ENCODE measurements at places on chromosomes 4 and X.
A peak's percentile ranks its signal among the peaks of the same experiment; 100 is the strongest.

DNA sequence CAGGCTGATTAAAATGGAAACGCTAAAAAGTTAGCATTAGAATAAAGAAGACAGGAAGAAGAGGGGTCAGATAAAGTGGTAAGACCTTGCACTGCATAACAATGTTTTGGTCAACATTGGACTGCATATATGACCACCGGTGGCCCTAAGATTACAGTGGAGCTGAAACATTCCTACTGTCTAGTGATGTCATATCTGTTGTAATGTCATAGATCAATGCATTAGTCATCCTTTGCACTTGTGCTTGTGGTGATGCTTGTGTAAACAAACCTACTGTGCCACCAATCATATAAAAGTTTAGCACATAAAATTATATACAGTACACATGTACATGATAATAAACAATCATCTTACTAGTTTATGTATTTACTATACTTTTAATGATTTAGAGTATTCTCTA, 73.0 kb downstream of the TMEM165 start:
- no peak for DNase-seq

- DNase-seq = no peak
Measured at GRCh38 chrX:42491137-42491907, 286.6 kb downstream of the PPP1R2C start.

GRCh38 chr4:139514382-139515059, 41.5 kb downstream of the SETD7 start:
- DNase-seq = no peak

- DNase-seq = no peak
Measured at GRCh38 chr4:140755774-140756318, 339 bp downstream of the TBC1D9 start.

DNA sequence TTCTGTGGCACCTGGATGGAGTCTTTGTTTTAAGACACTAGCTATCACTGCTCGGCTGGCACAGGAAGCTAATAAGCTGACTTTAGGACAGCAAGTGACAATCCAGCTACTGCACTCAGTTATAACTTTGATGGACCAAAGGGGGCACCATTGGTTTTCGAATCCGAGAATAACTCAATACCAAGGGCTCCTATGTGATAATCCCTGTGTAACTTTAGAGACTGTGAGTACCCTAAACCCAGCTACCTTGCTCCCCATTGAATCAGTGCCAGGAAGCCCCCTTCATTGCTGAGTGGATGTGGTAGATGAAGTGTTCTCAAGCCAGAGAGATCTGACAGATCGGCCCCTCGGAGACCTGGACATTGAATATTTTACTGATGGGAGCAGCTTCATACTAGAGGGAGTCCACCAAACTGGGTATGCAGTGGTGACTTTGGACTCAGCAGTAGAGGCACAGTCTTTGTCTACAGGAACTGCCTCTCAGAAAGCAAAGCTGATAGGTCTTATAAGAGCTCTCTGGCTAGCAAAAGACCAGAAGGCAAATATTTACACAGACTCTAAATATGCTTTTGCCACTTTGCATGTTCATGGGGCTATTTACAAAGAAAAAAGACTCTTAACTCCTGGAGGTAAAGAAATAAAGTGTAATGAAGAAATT, 35.5 kb upstream of the UGT2B7 start:
- DNase-seq = no peak

- DNase-seq = peak; percentile 3
Measured at GRCh38 chrX:7146703-7147412, 654 bp upstream of the STS start.

GRCh38 chrX:100748108-100748507, 16.2 kb upstream of the SYTL4 start:
- DNase-seq = no peak

DNA sequence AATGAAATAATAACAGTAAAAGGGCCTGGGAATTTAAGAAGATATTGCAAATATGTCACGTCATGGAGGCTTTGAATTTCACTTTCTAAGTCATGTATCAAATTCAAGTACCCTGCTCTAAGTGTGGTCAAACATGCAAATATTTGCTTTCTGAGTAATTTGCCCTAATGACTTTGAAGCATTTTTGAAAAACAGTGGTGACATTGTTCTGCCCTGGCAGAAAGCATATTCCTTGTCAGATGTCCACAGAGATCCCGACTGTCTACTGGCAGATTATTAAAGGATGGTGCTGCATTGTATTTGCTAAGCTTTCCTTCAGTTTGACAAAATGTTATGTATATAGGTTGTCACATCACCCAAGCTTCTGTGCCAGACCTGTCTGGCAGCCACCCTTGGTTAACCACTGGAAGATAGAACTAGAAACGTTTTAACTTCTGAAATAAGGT, 92.5 kb downstream of the ANK2 start:
- DNase-seq = no peak

GRCh38 chr4:44522761-44523445, 74.3 kb upstream of the KCTD8 start:
- DNase-seq = no peak

GRCh38 chr4:155694100-155694785, 27.6 kb downstream of the GUCY1A1 start:
- no peak for DNase-seq

DNA sequence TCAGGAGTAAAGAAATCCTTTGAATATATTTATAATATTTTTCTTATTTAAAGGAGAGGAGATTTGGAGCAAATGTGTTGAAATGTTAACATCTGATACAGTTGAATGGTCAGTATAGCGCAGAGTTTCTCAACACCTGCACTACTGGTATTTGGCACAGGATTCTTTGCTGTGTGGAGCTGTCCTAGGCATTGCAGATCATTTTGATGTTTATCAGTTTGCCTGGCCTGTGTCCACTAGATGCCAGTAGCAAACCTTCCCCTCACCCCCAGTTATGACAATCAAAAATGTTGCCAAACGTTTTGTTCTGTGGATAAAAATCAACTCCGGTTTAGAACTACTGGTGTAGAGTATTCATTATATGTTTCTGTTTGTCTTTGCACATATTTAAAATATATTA, 765.3 kb upstream of the SLIT2 start:
- DNase-seq = no peak

- no peak for DNase-seq
Measured at GRCh38 chr4:99645036-99645435, 12.6 kb downstream of the C4orf54 start.

GRCh38 chr4:155587766-155588165, 78.9 kb upstream of the GUCY1A1 start:
- DNase-seq = no peak

GRCh38 chrX:31708116-31708515, 636.3 kb upstream of the FTHL17 start:
- no peak for DNase-seq

DNA sequence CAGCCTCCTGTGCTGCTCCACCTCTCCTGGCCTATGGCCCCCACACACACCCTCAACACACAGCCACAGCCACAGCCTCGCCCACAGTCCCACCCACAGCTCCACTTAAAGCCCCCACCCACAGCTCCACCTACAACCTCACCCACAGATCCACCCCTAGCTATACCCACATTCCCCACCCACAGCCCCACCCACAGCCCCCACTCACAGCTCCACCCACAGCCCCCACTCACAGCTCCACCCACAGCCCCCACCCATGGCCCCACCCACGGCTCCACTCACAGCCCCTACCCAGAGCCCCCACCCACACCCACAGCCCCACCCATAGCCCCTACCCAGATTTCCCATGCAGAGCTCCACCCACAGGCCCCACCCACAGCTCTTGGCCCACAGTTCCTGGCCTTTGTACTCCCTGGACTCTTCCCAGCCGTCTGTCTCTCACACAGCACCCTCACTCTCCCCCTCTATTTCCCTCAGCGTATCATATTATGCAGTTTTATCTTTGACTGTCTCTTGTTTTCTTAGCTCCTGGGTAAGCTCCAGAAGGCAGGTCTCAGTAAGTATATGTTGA, 322.5 kb downstream of the EVC2 start:
- DNase-seq = no peak

- DNase-seq = peak; percentile 67
Measured at GRCh38 chrX:40169193-40170101, 71.7 kb upstream of the BCOR start.

DNA sequence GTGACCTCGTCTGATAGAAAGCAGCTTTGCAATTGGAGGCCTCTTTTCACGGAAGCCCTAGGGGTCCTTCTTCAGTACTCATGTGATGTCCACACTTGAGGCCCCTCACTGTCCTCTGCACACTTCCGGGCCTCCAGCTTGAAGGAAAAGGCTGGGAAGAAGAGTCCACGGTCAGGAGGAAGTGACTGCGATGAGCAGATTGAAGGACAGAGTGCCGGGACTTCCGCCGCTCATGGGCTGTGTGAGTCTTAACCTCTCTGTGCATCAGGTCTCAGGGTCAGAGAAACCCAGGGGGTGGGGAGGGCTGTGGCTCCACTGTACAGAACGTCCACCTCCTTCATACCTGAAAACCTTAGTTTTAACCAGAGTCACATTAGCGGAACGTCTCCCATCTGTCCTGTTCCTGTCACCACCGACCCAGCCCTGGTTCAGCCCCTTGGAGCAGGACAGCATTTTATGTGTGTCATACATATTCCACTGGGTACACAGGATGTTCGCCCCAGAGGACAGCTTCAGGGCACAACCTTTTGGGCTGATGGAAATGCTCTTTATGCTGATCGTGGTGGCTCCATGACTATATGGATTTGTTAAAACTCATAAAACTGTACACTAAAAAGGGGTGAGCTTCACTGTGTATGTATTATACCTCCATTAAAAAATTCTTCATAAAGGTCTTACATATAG, 51.0 kb upstream of the SORCS2 start:
- DNase-seq = no peak
